Stimulated activated CD4-positive, alpha-beta T cell treated with anti-CD3 and anti-CD28 coated beads, Interleukin-4, amount 100 ng/mL, for 48 hours (primary cell): ENCODE measurements at places on chromosomes 5 and 9.

DNA sequence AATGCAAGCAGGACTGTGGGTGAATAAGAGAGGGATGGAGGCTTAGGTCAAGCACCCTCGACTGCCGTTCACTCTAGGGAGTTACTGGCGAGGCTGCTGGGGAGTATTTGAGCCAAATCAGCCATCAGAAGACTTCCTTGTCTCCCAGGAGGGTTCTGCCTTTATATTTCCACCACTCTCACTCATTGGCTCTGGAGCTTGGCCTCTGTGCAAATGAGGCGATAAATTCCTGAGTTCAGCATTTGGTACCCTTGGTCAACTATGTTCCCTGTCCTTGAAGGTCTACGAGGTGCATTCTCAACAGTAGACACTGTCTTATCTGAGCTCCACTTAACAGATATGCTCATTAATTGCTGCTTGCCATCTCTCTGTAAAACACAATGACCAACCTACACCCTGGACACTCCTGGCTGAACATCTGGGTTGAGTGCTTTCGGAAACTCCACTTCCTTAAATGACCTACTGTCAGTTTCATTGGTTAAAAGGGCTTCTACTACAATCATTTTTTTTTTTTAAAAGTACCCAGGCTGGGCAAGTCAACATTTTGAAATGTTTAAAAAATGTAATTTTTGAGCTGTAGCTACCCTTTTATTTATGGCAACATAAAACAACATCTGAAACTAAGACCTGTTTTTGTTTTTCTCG, 153.2 kb downstream of the NTRK2 start:
- DNase-seq = no peak

- no peak for DNase-seq
Observed at GRCh38 chr5:88060194-88060593, 208.5 kb downstream of the TMEM161B start.

GRCh38 chr9:107810461-107810961, 320.9 kb upstream of the KLF4 start:
- DNase-seq = no peak

DNA sequence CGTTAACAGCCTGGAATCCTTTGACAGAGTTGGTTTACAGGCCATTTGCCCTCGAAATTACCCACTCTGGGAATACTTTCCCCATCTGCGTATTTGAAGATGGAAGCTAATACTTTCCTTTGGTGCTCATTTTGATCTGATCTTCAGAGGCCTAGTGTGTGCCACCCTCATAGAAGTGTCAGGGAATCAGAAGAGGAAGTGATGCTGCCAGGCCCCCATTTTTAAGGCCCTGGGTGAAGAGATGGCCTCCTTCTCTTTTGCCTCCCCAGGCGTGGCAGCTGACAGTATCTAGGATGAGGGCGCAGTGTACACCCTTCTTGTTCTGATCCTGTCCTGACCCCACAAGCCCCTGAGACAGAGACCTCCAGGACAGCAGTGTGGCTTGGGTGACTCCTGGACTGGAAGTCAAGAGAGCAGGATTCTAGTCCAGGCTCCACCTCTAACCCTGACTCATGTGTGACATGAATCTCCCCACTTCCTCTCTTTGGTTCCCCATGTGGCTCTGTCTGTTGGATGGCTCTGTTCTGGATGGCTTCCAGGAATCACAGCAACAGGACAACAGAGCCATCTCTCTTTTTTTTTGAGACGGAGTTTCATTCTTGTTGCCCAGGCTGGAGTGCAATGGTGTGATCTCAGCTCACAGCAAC, 27.8 kb downstream of the CSF1R start:
- DNase-seq = no peak

DNA sequence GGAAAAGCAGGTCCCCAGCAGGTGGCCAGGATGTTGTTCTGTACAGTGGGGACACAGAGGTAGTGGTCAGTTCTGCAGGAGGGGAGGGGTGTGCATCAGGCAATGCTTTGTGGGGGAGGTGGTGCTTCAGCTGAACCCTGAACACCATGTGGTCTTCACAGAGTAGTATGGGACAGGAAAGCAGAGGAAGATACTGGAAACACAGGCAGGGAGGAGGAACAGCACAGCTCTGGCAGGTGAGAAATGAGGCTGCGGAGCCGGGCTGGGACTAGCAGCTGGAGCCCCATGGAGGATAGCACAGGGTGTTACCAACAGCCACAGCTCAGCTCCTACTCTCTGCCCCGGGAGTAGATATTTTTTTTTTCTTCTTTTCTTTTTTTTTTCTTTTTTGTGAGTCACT, 161.5 kb downstream of the ENTREP1 start:
- no peak for DNase-seq

GRCh38 chr9:127033789-127034188, 88.6 kb downstream of the ANGPTL2 start:
- no peak for DNase-seq

- no peak for DNase-seq
Observed at GRCh38 chr5:592158-592557, 20.0 kb upstream of the CEP72 start.

DNA sequence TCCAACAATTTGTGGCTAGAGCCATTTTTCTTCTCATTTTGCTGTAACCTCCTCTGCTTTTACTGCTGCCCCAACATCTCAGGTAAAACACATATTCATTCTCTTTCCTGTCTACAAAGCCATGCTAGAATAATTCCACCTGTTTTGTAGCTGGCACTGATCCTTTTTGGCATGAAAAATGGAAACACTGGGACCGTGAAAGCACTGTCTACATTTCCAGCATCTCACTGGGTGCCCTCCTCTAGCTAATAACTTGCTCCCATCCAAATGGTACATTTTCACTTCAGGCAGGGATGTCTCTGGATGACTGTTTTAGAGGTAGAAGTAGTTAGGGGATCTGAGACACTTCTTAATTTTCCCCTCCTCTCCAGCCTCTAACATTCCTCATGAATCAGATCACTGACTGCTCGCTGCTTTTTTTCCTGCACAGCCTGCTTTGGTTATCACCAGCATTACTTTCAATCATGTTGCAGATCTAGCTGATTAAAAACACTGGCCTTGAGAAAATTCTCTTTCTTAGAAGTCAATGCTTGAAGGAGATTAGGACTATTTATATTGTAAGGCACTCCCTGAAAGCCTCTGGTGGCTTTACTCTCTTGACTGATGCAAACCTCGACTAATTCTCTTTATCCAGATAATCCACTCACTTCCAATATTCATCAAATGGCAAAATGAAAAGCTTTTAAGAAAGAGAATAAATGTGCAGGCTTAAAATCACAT, 1312.6 kb upstream of the DMAC1 start:
- no peak for DNase-seq
